Inflammatory macrophage (primary cell): ENCODE measurements at places on chromosomes 7 and 10.
A peak's percentile ranks its signal among the peaks of the same experiment; 100 is the strongest.

- DNase-seq, result peak; percentile 9
Observed at GRCh38 chr7:13117103-13117502, 429.7 kb downstream of the ARL4A start.

GRCh38 chr10:45302573-45302972 is 12.8 kb downstream of the OR13A1 start:
- no peak for DNase-seq

DNA sequence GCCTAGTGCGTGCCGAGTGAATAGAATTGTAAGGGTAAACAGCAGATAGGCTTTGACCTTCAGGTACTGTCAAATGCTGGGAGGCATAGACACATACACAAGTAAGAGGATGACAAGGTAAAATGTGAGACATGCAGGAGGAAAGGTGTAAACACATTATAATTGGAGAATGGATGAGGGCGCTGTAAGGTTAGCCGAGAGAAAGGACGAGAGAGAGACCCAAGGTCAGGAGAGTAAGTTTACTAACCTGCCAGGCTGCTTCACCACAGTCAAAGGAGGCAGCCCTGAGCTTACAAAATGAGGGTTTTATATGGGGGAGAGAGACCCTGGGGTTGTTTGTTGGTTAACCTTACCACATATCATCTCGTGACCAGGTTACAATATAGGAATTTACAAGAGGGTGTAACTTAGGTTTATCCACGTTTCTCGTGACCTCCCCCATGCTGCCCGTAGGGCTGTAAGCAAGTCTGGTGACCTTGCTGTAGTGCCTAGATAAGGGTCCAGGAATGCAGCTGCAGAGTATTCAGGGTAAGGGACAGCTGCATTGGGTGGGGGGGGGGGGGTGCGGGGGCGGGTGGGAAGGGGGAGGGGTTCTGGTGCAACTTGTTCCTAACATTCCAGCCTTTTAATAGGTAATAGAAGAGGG is 17.9 kb downstream of the SCIN start:
- DNase-seq, result no peak

DNA sequence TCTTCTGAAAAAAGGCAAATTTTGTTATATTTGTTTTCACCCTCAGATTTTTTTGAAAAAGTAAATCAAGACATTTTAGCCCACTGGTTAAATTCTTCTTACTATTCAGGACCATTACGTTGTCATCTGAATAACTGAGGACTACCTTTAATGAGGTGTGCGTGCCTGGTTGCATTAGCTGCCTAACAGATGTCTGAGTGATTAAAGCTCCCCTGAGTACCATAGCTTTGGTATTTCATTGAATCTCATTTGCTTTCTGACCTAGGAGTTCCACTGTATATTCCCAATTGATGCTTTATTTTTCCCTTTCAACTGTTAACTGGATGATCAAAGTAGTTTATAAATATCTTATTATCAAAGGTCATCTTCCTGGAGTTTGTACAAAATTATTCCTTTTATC is 410.0 kb upstream of the SEMA3D start:
- no peak for DNase-seq

DNA sequence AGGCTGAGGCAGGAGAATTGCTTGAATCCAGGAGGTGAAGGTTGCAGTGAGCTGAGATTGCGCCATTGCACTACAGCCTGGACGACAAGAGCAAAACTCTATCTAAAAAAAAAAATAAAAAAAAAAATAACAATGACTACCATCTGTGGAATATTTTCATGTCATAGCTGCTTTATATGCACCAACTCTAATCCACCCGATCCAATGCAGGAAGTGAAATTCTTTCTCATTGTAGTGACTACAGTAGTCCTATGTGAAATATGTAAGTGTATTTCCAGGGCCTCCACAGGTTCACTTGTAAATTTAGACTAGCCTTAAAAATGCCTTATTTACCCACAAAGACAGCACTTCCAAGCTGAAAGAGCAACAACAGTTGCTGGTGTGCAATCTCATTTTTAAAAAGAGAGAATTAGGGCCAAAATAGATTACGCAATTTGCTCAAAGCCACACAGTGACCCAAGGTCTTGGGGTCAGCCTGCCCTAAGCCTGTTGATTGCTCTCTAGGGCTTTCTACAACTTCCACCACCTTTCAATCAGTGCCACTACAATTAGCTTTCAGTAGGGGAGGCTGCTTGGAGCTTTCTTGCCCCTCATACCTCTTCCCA is 25.8 kb upstream of the EGFR start:
- DNase-seq, result no peak

DNA sequence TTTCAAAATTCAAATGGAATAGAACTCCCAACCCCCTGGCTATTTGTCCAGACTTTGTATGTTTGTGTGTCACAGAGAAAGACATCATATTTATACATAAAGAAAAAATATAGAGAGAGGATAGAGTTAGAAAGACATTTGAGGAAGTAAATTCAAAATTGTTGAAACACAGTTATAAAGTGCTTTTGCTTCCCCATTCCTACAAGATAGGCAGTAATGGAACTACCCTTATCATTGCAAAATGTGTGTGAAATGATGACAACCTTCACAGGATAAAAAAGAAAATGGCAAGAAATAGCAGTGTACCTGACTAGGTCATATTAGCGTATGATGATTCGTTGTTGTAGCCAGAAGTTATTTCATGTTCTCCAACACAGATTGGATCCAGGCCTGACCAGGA is 63.1 kb downstream of the FZD1 start:
- peak; percentile 83 for DNase-seq

DNA sequence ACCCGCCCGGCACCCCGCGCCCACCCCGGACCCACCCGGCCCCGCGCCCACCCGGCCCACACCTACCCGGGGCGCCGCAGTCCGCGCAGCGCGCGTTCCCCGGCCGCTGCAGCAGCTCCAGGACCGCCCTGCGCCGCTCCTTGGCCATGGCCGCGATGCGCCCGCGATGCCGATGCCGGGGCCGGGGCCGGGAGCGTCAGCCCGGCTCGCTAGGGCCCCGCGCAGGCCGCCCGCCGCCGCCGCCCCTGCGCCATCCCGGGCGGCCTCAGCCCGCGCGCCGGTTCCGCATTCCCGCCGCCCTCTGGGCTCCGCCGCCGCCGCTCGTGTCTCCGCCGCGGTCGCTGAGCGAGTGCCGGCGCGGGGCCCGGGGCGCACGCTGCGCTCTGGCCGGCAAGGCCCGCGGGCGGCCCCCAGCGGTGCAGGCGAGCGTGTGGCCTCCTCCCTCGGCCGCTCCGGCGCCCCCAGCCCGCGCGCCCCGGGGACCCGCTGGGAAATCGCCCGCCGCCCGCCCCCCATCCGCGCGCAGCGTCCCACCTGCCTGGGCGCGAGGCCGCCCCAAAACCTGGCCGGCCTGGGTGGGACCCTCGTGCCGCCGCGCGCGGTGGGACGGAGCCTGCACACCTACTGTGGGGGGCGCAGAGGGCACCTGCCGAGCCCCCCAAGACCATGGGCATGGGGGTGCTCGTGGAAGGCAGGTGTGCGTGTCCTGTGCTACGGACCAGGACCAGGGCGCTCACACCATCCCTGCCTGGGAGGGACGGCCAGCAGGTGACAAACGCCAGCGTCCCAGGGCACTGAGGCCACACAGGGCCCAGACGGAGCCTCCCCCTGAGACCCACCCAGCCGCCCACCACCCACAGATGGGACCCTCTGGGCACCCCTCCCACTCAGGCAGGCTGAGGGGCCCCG is at the start of gene ADAP1:
Gene ADAP1 (minus strand): TSS at position 351 of the 909 bp plus-strand sequence. CDS start 203 bp downstream, at position 148.
- DNase-seq, result peak; percentile 64

GRCh38 chr7:137388916-137389315 is 45.4 kb upstream of the PTN start:
- no peak for DNase-seq

DNA sequence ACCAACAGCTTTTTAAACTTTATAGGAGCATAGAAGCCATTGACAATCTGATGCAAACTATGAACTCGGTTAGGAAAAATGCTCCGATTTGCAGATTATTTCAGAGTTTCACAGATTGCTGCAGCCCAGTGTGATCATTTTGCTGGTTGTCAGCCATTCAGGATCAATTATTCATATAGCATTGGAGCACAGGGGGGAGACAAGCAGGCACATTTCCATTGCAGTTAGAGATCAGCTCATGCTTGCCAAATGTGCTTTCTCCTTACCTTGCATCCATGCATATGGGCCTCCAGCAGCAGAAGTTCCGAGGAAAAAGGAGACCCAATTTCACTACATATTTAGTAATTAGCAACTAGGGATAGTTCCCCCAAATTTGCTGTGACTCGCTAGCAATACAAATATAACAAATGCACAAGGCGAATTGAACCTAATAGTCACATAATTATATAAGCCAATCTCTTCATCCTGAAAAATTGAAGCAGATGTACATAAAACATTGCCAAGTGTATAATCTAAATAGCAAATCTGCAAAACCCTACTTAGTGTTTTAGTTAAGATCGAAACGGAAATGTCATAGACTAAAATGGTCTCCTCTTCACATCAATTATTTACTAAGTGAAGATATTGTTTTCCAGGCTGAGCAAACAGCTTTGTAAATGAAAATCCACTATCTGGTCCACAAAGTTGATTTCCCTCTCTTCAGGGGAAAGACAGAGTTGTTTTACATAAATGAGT is 49.5 kb upstream of the RSU1 start:
- DNase-seq, result no peak

DNA sequence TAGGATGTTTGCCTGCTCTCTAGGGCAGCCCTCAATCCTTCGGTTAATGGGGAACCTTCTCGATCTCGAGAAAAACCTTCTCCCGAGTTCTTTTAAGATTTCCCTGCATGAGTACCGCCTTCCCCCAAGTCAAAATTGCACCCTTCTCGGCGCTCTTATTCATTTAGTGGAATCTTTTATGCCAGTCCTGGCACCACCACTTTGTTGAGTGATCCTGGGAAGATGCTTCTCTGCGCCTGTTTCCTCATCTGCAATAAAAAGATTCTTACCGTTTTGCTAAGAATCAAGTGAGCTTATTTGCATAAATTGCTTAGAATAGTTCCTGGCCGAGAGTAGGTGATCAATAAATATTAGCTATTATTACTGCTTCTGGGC is 697 bp downstream of the ARPC1A start:
- DNase-seq, result peak; percentile 15

GRCh38 chr7:20417260-20417659 is 86.6 kb downstream of the ITGB8 start:
- peak; percentile 76 for DNase-seq
